ENCODE measurements at places on chromosomes 5 and 9.

DNA sequence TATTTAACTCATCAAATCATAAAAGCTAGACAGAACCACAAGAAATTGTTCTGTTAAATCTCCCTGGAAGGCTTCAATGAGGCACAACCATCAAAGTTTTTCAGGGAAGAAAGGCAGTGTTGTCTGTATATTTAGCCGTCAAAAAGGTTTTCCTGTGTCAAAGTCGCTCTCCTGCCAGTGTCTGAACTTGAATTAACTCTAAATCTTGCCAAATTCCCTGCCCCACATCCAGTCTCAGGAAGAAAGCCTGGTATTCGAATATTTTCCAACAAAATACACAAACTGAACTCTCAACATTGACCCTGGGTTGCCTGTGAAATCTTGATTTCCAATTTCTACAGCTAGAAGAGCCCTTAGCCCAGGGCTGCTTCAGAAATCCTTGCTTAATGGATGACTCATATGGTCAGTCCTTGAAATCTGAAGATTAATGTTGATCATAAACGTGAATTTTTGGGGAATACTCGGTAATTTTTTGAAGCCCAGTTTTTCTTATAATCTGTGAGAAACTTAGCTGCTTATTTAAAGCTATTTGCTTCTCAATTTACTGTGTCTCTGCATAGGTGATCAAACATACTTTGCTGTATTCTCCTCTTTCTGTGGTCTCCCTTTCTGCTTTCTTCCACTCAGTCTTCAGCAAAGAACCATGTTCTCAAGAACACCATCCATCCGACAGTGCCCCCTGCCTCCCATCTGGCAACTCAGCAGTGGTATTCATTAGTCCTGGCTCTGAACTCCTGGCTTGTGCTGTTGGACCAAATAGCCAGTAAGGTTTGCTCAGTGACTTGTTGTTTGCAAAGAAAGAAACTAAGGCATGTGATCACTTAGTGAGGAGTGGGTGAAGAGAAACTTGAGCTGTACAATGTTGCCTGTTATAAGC lies 58.9 kb downstream of the NREP start:
- DNase-seq, result no peak

GRCh38 chr5:177290816-177291596 lies 12.5 kb downstream of the RAB24 start:
- DNase-seq, result no peak

GRCh38 chr5:54673523-54674225 lies 156.1 kb downstream of the SNX18 start:
- no peak for DNase-seq

GRCh38 chr5:31573494-31574142 lies 41.5 kb downstream of the C5orf22 start:
- no peak for DNase-seq

- DNase-seq, result no peak
Measured at GRCh38 chr9:70641631-70642030, 227.2 kb upstream of the KLF9 start.

DNA sequence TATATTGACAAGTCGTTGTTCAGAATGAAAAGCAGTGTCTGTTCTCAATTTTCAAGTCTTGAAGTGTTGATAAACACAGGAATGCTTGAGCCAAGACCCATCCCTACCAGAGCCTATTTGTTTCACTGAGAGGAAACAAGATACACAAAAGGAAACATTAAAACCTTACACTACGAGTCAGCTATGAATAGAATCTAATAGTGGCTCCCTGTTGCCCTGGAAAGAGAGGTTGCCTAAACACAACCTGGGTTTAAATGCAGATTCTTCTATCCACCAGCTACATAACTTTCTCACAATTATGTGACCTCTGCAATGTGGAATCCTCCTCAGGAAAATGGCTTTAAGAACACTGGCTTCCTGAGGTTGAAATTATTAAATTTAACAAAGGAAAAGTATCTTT lies 29.1 kb upstream of the BNC2 start:
- no peak for DNase-seq

DNA sequence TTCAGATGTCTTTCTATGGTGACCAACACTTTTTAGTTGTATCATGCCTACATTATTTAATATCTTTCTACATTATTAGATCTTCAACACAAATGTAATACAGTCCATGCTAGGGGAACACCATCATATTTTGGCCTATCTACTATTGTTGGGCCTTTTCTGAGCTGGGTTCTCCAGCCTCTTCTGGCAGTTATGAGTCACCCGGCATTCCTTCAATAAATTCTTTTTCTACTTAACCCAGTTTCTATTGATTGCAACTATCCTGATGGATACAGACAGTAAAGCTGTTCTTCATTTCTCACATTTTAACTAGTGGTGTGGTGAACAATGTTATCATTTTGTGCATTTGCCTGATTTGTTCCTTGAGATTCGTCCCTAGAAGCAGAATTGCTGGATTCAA lies 529.3 kb downstream of the BNC2 start:
- DNase-seq, result no peak

DNA sequence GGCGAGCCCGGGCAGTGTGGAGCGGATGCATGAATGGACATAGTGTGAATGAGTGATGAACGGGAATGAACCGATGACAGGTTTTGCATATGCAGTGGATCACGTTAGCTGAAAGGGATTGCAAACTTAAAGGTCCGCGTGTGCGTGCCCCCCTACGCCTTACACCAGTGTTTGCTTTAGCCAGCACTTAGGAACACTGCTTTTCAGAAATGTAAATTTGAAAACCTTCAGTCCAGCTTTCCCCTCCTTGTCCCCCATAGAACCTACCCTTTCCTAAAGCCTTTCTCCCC lies 692 bp downstream of the PSAT1 start:
- no peak for DNase-seq

- DNase-seq, result peak; percentile 40
Measured at GRCh38 chr5:177472460-177473442, 683 bp downstream of the DBN1 start.

DNA sequence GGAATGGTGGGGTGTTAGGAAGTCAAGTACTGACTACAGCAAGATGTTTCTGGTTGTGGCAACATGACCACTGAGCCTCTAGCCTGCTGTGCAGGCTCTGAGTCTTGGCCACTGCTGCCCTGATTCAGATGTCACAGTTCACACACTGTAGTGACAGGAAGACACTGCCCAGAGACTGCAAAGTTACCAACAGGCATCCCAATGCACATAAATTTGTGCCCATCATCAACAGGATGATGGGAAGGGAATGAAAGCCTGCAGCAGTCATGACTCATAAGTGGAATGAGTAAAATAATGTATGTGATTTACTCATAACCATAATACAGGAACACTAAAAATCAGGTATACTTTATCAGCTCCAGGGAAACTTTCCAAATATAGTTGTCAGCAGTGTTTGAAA lies 251.6 kb upstream of the HAPLN1 start:
- DNase-seq, result no peak

GRCh38 chr5:116090302-116090701 lies 5.5 kb downstream of the COMMD10 start:
- no peak for DNase-seq

- no peak for DNase-seq
Measured at GRCh38 chr9:27328483-27328882, 31.5 kb upstream of the EQTN start.

DNA sequence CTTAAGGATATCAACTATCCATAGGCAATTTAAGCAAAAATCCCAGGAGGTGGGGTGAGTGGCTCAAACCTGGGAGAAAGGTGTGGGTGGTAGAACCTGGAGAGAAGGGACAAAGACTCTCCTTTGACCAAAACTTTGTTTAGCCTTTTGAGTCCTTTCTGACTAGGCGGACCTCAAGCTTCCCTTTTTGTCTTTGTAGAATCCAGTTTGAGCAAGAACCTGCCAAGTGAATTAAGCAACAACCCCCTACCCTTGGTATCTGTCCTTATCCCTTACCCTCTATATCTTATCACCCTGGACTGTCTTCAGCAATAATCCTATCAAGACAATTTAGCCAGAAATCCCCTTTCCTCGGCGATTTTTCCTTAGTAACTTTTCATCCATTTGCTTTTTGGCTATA lies 53.5 kb upstream of the SLC28A3 start:
- no peak for DNase-seq

- no peak for DNase-seq
Measured at GRCh38 chr9:112831969-112832368, 58.7 kb downstream of the SLC46A2 start.

DNA sequence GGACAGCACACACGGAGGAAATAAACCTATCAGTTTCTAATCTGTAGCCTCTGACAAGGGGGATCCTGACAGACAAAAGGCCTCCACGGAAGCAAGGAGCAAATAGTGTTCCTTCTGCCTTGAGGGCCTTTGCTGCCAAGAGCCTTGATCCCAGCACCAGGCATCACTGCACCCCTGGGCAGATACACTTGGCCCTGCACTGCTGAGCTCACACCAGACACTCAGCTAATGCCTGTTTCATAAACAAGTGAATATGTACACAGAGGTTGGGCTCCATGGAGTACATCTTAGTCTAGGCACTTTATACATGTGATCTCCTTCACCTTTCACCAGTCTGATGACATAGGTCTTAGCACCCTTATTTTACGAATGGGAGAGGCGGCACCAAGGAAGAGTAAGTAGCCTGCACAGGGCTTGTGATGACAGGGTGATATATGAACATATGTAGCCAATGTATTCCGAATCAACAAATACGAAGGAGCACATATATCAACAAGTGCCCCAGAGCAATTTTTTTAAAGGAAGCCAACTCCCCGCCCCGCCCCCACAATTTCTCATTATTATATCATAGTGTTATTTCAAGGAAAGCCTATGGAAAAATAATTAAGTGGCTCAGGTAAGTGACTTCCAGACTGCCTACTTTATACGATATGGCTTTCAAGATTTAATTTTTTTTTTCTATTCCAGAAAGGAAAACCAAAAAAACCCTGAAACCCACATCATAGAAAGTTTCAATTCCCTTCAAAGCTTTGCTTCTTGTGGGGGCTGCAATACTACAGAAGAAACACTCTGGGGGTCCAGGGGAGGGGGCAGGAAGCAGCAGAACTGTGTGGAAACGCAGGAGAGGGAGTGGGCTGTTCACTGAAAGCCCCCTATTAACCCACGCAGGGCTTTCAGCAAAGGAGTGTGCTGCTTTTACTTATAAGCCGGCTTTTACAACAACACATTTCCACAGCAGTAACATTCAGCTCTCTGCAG lies 32.0 kb downstream of the CDC14B start:
- no peak for DNase-seq

DNA sequence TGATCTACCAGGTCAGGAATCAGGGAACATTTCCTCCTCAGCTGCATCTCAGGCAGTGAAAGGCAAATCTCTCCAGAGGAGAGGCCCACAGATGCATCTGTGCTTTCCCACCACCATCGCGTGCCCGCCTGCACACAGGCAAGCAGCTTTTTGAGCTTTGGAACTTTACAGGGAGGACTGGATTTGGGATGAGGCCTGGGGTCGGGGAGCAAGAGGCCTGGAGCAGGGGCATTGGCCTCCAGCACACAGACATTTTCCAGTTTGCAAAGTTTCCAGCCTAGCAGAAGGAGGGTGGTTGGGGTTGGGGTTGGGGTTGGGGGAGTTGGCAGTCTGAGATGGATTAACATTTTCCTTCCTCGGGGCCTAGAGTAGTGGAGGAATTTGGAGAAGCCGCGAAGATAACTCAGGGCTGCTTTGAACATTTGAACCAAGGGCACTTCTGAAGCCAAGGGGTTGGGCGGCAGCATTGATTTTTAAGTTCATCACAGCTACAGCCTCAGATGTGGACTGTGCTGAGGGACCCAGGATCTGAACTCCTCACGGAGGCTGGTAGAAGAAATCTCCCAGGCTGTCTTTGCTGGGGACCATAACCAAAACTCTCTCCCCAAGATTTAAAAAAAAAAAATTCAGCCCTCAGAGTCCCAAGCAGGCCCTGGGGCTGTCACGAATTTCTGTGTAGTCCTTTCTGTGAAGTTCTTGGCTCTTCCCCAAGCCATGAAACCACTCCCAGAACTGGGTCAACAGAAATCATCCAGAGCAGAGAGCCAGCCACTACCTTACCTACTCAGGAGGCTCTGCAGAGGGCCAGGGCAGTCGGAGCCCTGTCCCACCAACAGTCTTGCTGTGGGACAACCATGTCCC lies 25.6 kb downstream of the C5orf15 start:
- no peak for DNase-seq

DNA sequence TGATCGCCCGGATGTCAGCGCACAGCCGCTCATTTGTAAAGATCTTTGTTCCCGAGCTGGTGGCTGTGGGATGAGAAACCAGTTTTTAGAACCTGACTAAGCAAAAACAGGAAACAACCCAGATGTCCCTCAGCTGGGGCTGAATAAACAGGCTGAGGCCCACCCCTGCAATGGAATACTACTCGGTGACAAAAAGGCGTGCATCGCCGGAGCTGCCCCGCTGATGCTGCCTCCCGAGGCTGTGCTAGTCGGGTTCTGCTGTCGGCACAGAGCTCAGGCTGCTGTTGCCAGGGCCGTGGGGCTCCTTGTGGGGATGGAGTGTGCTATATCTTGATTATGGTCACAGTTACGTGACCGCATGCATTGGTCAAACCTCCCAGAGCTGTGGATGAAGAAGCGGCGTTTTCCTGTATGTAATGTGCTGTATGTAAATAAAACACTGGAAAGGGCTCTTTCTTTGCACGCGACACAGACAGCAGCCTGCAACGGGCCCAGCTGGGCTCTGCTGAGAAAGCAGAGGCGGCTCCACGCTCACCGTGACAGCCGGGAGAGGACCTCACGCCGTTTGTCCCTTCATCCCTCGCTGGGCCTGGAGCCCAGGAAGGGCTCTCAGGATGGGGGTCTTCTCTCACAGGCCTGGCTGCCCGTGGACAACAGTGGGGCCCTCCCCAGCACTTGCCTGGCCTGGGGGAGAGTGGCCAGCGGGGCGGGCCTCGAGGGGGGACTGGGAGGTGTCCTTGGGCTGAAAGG lies 51.5 kb upstream of the RNU6ATAC start:
- peak; percentile 59 for DNase-seq

- DNase-seq, result peak; percentile 32
Measured at GRCh38 chr5:34533582-34534522, 122.3 kb upstream of the RAI14 start.

GRCh38 chr5:135272311-135272805 lies 126.7 kb downstream of the MACROH2A1 start:
- DNase-seq, result no peak

- DNase-seq, result no peak
Measured at GRCh38 chr9:82923912-82924605, 138.9 kb downstream of the RASEF start.

DNA sequence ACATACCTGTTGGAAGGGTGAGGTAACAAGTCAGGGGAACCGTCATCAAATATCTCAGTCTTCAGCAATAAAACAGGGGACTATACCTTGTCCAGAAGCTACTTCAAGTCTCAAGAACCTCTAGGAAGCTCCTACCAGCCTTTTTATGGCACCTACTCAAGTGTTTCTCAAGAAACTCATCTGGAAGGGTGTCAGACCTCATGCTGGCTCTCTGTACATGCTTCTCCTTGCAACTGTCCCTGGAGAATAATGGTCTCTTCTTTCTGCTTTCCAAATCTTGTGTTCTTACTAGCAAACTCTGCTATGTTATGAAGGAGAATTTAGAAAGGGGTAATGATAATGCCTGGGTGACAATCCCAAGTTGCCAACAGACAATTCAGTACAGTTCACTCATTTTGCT lies 8.3 kb upstream of the PTAR1 start:
- DNase-seq, result no peak
